ENCODE measurements at places on chromosomes 7 and 10.

- DNase-seq: no peak
These were observed 317.2 kb downstream of the GRID1 start for GRCh38 chr10:86049442-86049841.

DNA sequence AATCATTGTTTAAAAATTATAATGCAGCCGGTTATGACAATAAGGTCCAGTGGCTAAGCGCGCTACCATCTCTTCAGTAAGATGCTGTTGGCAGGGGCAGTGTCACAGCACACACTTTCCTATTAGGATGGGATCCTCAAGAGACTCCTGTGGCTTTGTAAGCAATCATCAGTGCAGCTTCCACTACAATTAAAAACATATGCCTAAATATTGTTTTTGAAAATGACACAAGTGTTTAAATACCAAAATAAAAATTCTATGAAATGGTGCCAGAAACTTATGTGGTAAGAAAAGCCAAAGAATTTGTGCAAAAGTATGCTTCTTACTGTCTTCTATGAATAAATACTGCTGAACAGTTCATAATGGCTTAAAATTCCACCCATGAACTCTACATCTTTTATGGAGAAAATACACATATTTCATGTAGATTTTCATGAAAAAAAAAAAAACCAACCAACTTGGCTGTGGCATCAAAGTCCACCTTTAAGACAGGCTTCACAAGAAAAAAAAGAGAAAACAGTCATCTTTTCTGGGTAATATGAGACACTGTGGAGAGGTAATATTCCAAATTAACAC is 132.8 kb downstream of the SEMA3C start:
- DNase-seq: peak; percentile 90

GRCh38 chr7:86773309-86773708 is 129.6 kb downstream of the GRM3 start:
- DNase-seq: no peak

DNA sequence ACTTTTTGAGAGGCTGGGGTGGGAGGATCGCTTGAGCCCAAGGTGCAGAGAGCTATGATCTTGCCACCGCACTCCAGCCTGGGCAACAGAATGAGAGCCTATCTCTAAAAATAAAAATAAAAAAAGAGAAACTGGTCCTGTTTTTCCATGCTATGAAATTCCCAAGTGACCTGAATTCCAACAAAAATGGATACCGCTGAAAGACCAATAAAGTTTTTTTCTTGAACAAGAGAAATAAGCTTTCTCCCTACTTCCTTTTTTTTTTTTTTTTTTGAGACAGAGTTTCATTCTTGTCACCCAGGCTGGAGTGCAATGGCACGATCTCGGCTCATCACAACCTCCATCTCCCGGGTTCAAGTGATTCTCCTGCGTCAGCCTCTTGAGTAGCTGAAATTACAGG is 12.5 kb upstream of the SEPHS1 start:
- no peak for DNase-seq

DNA sequence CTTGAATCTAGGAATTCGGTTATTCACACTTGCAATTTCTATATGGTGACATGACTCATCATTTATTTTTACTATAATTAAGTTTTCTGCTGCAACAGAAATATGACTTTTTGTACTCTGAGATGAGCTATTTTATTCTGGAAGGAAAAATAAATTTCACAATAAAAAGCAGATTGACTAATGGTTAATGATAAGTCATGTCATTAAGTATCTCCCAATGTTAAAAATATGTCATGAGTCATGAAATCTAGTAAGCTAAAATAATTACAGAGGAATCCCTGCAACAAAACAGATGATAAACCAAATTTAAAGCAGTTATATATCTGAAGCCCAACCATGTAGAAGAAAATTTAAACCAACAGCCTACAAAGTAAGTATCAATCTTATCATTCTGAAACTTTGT is 149.2 kb downstream of the CACNA2D1 start:
- peak; percentile 58 for DNase-seq

- no peak for DNase-seq
These were observed 21.0 kb downstream of the BLNK start for GRCh38 chr10:96250349-96250748.

GRCh38 chr7:116198748-116199410 is 11.5 kb upstream of the TES start:
- no peak for DNase-seq

- DNase-seq: peak; percentile 61
These were observed 1.5 kb upstream of the HECW1 start for GRCh38 chr7:43110791-43111535.

GRCh38 chr10:80168162-80168511 is 35.6 kb downstream of the PLAC9 start:
- DNase-seq: no peak

- peak; percentile 40 for DNase-seq
These were observed 211.6 kb downstream of the INHBA start for GRCh38 chr7:41491308-41491707.

DNA sequence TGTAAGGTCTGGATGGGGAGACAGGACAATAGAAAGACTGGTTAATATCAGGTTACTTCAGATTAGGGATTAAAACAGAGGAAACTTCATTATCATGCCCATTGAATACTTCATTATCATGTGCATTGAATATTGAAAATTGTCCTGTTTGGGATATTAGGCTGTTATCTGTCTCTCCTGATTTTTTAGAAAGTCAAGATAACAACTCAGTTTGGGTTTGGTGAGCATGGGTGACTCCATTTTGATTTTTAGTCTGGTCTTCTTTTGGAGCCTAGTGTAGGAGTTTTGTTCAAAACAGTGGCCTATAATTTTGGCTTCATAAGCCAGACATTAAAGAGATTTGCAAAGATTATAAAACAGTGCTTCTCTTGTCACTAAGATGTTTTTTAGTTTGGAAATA is 95.5 kb downstream of the ADK start:
- no peak for DNase-seq

DNA sequence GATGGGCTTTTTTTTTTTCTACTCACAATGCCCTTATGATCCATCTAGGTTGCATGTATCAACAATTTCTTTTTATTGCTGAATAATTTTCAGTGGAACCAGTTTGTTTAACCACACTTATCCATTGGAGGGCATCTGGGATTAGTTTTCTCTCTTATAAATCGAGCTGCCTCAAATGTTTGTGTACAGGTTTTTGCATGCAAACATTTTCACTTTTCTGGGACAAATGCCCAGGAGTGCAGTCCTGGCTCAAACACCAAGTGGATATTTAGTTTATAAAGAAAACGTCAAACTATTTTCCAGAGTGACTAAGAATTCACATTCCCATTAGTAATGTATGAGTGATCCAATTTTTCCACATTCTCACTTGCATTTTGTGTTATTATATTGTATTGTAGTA is 313.4 kb downstream of the CXCL12 start:
- DNase-seq: peak; percentile 80

DNA sequence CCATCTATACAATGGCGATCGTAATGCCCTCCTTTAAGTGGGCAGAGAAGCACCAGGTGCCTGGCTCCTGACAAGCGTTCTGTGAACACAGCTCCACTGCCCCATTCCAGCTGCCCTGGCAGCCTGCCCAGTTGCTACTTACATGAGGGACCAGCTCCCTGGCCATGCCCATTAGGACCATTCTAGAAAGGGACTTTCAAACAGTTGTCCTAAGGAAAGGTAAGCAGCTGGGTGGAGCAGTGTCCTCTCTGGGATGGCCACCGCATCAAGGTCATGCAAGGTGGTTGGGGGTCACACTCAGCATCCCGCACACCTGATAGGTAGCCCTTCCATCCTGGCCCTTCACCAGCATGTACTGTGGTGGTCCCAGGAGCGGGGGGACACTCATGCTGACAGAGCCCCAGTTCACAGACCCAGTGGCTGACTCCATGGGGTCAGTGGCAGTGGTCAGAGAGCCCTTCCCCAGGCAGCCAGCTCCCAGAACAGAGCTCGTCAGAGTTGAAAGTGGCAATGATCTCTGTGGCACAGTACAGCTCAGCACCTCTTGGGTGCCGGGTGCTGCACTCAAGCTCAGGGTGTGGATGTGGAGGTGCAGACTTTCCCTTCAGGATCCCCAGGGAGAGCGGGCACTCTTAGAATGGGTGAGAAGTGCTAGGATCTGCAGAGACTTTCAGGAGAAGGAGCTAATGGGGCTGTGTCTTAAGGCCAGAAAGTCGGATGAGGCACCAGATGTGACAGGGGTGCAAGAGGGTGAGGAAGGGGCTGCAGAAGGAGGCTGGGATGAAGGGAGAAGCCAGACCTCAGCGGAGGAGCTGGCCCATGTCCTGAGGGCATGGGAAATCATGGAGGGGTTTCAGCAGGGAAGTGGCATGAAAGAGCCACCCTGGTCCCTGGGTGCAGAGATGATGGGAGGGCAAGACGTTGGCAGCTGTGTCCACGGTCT is 10.9 kb downstream of the MMRN2 start:
- no peak for DNase-seq

DNA sequence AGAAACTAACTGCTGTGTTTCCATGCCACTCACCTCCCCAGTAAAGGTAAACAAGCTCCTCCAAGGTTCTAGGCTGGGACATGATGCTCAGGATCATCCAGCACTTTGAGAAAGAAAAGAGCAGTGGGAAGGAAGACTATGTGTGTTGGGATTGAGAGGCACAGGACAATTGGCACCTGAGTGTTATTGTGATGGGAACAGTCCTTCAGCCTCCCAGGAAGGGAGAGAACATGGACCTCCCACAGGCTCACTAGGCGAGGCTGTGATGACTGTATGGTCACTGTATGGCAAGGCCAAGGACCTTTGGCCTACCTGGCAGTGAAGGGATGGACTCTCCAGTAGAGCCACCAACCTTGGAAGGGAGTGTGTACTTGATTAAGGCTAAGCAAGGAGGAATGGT is 123.2 kb upstream of the UNC5B start:
- no peak for DNase-seq

DNA sequence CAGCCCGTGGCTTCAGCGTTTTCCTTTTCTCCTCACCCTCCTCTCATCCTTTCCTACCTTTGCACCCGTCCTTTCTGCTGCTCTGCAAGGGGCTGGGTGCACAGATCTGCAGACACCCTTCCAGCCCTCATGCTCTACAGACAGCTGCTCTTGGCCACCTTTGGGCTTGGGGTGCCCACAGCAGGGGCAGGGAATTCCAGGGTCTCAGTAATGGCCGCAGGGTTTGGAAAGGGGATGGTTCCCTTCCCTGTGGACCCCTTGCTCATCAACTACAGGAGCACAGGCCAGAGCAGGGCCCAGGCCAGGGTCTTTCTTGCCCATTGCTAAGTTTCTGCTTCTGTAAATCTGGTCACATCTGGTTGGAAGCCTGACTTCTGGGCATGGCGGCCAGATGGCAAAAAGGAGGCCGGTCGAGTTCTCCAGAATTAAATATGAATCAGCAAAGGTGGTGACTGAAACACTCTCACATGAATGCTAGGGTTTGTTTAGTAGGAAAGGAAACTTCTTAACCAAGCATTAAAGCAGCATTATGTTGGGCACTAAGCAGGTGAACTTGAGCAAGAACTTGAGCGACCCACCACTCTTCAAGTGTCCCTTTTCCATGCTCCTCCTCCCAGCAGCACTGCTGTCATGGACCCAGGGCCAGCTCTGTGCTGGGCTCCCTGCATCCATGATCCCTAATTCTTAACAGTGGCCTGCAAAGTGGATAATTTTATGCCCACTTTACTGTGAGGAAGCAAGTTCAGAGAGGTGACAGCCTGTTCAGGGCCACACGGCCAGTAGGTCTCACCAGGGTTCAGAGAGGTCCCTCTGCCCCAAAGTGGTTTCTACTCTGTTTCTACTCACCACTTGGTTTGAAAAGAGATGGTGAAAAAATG is 1.5 kb downstream of the ECHDC3 start:
- DNase-seq: no peak

DNA sequence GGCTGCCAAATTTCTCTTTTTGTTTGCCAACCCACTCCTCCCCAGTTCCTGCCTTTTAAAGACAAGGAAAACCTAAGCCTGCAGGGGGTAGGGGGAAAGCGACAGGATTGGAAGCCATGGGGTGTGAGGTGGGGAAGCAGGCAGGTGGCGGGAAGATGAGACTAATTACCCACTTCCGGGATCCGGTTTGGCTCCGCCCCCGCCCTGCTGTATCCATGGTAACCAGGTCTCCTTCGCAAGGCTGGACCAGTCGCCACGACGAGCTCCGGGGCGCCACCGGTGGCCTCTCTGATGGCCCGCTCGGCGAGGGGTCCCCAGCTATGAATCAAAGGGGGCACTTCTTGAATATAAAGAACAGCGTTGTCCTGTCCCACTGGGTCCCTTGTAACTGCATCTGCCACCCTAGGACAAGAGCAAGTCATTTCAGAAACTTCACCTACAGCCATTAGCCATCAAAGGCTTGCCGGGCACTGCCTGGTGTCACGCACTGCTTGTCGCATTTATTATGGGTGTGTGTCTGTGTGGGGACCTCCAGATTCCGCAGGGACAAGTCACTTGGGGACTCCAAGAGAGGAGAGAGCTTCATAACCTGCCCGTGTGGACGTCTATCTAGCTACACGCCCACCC is 55.4 kb upstream of the LMTK2 start:
- DNase-seq: no peak

DNA sequence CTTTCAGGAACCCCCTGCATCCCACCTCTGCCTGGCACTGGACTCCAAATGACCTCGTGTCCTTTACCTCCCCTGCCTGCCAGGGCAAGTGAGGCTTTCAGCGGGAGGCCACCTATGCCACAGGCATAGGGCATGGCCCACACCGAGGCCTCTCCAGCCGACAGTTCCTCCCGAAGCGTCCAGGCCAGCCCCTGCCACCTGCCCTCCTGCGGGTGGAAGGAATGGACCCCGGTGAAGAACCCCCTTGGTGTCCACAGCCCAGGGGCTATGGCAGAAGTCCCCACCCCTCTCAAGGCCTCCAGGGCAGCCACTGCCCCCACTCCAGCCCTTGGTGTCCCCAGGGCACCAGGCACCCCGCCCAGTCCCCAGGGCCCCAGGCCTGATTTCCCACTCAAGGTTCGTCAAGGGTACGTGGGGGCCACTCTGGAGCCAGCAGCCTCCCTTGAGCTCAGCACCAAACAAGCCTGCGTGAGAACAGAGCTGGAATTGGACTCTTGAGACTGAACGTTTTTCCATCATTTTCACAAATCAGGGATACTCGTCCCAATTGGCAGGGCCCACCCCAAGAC is 3.1 kb downstream of the FUOM start:
- no peak for DNase-seq

DNA sequence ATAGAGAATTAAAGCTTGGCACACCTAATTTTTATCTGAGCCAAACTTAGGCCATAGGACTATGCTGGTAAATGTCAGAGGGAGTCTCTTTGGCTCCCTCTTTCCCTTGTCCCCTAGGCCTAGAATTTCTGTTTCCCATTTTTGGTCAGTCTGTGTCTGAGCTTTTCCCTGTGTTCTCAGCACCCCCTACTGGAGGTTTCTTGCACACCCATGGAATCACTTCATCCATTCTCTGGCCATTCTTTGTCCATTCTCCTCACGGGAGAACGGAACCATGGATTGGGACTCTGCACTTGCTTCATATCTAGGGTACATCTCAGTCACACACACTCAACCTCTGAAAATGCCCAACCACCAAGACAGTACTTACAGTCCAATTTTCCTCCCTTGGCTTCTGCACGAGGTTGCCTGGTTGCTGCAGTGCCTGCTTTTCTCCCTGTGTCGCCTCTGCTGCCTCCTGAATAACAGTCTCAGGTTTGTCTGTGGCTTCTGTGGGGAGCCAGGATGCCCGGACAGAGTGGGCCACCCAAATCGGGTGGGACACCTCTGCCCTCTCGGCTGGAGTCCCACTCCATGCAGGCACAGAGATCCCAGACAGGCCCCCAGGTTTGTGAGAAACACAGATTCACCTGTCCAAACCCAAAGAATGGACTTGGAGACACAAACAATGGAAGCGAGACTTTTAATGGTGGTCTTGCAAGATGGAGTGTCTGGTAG is 35.1 kb upstream of the DNAH11 start:
- DNase-seq: peak; percentile 37

Data from fibroblast of upper back skin (primary cell).